ENCODE measurements at places on chromosomes 7 and 10.

GRCh38 chr10:101906586-101907183, 63.1 kb upstream of the KCNIP2 start:
- DNase-seq, result no peak

DNA sequence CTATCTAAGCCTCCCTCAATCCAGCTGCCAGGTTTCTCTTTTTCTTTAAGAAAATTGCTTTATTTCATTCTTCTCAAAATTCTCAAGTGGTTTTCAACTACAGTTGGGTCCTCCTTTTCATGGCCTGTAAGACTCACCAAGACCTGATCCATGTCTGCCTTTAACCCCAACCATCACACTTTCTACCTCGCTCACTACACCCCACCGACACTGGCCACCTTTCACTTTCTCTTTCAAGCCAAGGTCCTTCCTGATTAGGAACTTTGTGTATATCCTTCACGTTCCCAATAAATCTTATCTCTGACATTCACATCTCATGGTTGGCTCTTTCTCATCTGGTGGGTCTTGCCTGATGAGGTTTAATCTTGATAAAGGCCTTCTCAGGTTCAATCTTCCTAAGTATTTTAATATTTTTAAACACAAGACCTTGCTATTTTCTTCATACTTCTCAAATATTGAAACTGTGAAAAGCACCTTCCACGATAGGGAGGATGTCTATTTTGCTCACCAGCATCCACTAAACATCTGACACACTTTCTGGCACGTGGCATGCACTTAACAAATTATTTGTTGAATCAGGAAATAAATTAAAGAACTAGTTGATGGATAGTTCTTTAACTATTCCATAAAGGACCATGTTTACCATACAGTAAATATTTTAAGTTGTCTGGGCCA, 624.8 kb downstream of the GRID1 start:
- DNase-seq, result no peak

DNA sequence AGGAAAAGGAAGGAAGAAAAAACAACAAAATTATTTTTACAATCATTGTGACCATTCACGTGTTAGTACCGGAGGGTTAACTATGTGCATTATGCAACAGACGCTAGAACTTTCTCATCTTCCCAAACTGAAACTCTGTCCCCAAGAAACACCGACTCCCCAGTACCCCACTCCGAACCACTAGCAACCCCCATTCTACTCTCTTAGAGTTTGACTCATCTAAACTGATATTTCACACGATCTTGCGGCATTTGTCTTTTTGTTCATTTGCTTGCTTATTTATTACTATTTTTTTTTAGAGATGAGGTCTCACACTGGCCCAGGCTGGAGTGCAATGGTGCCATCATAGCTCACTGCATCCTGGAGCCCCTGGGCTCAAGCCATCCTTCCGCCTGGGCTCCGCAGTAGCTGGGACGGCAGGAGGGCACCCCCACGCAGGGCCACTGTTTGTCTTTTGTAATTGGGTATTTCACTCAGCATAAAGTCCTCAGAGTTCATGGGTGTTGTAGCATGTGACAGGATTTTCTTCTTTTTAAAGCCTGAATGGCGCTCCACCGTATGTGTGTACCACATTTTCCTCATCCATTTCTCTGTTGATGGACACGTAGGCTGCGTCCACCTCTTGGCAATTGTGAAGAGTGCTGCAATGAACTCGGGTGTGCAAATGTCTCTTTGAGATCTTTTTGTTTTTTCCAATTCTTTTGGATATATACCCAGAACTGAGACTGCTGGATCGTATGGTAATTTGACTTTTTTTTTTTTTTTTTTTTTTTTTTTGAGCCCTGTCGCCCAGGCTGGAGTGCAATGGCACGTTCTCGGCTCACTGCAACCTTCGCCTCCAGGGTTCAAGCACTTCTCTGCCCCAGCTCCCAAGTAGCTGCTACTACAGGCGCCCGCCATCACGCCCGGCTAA, 9.5 kb downstream of the MNX1 start:
- DNase-seq, result no peak

GRCh38 chr10:31020209-31020608, 11.5 kb downstream of the ZNF438 start:
- DNase-seq, result no peak

DNA sequence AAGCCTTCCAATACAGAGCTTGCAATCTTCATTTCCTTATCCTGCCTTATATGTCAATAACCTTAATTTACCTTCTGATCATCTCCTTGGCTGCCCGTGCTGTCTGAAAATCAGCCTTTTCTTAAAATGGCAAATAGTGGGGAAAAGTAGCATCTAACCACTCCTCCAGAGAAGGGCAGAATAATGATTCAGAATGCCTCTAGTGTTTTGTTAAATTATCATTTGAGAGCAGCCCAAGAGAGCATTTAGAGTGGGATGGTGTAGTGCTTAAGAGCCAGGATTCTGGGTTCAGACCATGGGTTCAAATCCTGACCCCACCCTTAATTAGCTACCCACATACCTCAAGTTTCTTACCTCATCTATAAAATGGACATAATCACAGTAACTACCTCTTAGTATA, 4.6 kb upstream of the TMEM139 start:
- DNase-seq, result no peak

GRCh38 chr10:118506671-118507590, 88.5 kb downstream of the PRLHR start:
- no peak for DNase-seq

- DNase-seq, result no peak
Observed at GRCh38 chr10:52801947-52802346, 29.4 kb upstream of the MBL2 start.

GRCh38 chr7:73892003-73892999, 31.3 kb downstream of the TMEM270 start:
- no peak for DNase-seq

Measured in amygdala (tissue), 56 donors.